Activated CD8-positive, alpha-beta memory T cell treated with anti-CD3 and anti-CD28 coated beads for 4 hours (primary cell): ENCODE measurements at places on chromosomes 1 and 21.
A peak's percentile ranks its signal among the peaks of the same experiment; 100 is the strongest.

DNA sequence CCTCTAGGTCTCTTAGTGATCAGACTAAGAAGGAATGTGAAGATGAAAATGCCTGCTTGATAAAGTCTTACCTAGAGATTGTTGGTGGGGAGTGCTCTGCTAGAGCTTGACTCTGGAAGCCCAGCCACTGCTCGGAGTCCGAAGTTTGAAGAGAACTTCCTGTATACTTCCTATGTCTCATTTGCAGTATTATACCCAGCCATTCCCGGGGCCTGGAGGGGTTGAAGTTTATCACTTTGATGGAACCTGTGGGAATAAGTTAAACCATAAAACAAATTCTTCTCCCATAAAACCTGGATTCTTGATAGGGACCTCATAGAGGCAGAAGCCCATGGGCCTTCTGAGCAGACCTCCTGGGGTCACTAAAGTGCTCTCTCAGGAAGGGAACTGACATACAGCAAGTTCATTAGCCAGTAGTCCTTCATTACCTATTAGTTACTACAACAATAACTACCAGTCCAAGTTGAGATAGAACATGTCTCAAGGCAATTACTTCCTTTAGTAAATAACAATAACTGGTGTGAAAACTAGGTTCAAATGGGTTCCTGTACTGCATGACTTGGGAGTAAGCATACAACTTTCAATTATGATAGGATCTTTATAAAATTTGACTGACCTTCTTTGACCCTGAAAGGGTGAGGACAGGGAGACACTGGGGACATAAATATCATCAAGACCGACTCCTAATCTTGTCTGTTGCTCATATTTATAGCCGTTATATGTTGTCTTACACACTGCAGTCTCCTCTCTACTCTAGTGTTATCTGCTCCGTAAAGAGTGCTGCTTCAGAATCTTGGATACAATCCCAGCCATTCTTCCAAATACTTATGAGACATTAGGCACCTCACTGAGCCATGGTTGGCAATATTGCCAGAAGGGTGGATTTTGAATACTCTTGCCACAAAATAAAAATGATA lies at the start of gene OR6N1:
TSS of gene OR6N1 (minus strand) at position 246 of the 917 bp plus-strand sequence. CDS start 5,513 bp downstream, outside the sequence.
- DNase-seq, result no peak

- no peak for DNase-seq
Observed at GRCh38 chr1:198794498-198794897, 155.7 kb downstream of the PTPRC start.

GRCh38 chr1:186559601-186560116 lies 98.7 kb upstream of the PDC start:
- no peak for DNase-seq

- no peak for DNase-seq
Observed at GRCh38 chr1:211752317-211752716, 76.9 kb upstream of the NEK2 start.

DNA sequence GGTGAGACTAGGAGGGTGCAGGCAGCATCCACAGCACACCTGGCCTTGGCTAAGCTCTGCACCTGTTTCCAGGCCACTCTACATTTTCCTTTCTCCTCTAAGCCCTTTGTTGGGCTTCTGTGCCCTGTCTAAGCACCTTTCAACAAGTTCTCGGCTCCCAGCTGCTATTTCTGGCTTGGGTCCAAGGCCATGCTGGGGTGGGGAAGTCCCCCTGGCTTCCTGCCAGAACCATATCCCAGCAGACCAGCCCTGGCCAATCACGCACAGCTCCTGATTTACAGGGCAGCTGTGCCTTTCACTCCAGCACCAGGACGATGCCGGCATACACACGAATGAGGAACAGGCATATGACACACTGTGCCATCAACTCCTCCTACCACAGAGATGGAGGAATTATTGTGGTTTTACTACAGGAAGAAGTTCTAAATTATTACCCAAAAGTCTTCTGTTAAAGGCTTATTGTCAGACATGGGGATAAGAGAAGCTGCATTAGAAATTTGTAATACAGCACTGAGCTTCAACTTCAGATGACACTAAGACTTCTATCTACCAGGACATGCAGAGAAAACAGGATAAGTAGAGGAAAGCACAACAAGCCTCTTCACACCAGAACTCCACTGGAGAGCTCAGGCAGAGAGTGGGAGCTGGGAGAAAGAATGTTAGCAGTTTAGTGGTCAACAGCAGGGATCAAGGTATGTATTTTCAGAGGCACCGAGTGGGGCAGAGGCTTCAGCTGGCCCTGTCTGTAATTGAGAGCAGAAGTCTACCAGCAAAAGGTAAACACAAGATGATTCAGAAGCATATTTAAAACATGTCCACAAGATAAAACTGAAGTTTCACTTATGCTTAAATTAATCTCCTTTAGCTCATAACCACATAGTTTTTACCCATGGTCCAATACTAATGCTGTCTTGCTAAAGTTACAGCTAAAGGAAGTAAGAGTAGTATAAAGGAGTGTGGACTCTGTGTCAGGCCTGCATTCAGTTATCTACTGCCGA lies 37.4 kb downstream of the TRIT1 start:
- DNase-seq, result peak; percentile 54
